ENCODE measurements at places on chromosomes 6 and 20.

DNA sequence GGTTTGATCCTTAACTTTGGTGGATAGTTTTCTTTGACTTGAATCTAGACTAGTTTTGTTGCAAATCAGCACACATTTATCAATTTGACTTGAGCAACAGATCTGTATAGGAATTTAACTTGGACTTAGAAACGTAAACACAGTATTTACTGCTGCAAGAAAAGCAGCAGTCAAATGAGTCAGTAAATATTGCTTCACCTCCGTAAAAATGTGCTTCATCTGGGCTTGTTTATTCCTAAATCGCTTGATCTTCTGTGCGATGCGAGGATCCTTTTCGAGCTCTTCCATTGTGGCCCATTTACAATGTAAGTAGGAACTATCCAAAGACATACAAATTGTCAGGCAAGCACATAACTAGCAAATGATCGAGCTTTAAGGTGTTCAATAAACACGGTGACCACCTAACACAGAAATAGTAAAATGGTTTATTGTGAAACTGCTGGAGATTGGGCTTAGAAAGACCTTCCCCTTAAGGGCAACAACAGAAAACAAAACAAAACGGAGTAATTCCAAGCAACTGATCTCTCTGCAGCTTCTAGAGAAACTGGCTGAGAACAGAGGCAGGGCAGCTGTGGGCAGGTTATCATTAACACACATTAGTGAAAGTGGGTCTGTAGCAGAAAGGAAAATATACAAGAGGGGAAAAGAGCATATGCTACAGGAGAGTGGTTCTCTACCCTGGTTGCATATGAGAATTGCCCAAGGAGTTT is 120.8 kb downstream of the CHD6 start:
- no peak for DNase-seq

- no peak for DNase-seq
Observed at GRCh38 chr6:26556263-26557070, 18.3 kb downstream of the HMGN4 start.

DNA sequence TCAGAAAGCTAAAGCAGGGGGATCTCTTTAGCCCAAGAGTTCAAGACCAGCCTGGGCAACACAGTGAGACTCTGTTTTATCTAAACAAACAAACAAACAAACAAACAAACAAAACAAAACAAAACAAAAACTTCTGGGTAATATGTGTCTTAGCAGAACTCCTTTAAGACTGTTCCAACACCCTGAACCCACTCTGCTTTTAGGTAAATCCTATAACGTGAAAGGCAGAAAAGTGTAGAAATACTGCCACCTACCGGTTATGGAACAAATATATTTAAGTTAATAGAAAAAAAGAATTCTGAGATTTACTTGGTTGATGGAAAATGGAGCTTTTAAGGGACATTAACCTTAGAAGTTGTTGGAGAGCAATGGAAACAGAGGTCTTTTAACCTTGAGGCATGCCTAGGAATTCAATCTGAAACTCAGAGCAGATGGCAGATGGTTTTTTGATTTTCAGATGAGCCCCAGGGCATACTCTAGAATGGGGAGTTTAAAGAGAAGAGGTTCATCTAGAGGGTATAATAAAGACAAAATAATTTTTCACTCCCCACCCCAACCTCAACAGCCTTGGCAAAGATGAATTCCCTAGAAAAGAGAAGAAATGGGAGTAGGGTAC is 38.5 kb downstream of the SOD2 start:
- DNase-seq, result peak; percentile 2

DNA sequence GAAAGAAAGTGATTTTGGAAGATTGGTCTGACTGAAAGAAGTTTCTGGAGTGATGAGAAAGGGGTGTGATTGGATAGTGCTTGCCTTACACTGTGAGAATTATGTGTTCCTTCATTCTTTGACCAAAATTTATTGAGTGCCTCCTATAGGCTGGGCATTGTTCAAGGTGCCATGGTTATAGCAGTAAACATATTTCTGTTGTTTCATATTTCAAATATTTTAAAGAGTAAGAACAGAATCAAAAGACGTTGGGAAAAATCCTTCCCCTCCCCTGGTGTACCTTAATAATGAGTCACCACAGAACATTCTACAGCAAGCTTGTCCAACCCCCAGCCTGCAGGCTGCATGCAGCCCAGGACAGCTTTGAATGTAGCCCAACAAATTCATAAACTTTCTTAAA is 78.6 kb downstream of the GCLC start:
- DNase-seq, result no peak

- no peak for DNase-seq
Observed at GRCh38 chr6:41428336-41428995, 93.1 kb downstream of the NCR2 start.

DNA sequence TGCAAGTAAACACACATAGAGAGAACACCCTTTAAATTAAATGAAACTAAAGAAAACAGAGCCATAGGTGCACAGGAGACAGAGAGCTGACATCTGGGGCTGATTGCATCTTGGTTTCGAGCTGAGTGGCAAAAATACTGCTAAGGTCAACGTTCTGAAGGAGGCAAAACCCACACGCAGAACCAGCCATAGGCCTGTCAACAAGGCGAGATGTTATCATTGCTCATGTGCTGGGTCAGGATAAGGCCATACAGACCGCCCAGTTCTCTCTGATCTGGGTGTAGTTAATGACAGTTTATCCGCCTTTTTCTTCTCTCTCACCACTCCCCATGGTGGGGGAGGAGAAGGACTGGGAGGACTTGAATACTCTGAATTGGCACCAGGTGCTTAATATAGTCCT is 4.5 kb upstream of the FAM110A start:
- DNase-seq, result no peak

DNA sequence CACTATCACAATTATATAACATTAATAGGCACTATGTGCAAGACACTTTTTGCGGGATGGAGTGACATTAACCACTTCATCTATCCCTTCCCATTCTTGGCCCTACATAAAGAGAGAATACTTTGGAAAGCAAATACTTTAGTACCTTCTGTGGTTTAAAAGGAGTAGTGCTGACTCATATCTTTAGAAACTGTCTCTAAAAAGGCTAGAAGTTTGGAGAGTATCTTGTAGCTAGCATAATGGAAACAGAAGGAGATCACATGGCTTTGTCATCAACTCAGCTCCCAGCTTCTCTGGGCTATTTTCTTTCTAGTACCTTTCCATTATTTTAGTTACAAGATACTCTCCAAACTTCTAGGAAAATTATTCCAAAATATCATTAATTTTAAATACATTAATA is 157.5 kb downstream of the ADGRG6 start:
- DNase-seq, result no peak

GRCh38 chr6:1498491-1499113 is 109.2 kb downstream of the FOXF2 start:
- DNase-seq, result no peak

- DNase-seq, result no peak
Observed at GRCh38 chr6:78598966-78599365, 268.4 kb upstream of the IRAK1BP1 start.

- no peak for DNase-seq
Observed at GRCh38 chr6:27414996-27415395, 26.4 kb downstream of the ZNF391 start.

- no peak for DNase-seq
Observed at GRCh38 chr6:137968901-137969300, 101.8 kb downstream of the TNFAIP3 start.

GRCh38 chr6:64280569-64280968 is 645.0 kb downstream of the PHF3 start:
- no peak for DNase-seq

GRCh38 chr6:20709451-20709850 is 175.2 kb downstream of the CDKAL1 start:
- DNase-seq, result no peak

GRCh38 chr6:12233693-12234571 is 56.2 kb upstream of the EDN1 start:
- peak; percentile 26 for DNase-seq

GRCh38 chr6:148524976-148525375 is 182.3 kb downstream of the SASH1 start:
- DNase-seq, result no peak

- DNase-seq, result no peak
Observed at GRCh38 chr20:18427214-18427613, 39.6 kb downstream of the DZANK1 start.

DNA sequence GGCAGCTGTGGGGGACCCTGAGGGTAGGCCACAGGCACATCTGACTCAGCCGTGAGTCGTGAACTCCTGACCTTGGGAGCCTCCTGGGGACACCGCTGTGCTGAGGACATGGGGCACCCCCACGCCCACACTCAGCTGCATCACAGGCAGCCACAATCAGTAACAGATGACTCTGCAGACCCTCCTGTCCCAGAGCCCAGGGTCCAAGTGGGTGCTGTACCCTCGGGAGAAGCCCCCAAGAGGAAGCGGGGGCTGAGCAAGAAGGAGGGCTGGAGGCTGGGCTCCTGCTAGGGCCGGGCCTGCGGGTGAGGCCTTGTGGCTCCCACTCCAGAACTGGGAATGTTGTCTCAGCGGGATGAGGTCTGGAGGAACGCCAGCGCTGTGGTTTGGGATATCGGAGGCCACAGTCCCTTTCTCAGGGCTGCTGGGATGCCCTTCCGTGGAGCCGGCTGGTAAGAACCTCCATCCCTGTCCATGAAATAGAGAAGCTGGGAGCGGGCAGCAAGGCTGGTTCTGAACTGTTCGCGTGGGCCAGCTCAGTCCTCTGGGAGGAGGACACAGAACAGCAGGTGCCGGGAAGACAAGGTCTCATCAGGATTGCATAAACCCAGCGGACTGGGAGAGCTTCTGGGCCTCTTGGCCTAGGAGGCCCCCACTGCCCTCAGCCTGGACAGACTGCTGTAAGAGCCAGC is 3.1 kb upstream of the LAMA5 start:
- DNase-seq, result no peak

DNA sequence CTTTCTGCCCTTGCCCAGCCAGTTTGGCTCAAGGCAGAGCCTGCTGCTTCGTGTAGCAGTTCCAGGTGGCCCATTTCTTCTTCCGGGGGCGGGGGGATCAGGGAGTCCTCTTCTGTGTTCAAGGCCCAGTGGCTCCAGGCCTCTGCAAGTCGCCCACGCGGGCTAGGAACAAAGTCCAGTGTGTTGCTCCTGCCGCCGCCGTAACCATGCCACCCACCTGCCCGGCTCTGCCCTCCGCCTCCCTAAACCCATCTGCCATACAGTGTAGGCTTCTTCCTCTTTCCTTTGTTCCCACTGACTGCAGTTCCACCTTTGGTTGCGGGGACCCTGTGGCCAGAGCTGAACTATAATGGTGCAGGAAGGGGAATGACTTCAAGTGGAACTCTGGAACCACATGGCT is 43.9 kb upstream of the SRF start:
- DNase-seq, result no peak

- no peak for DNase-seq
Observed at GRCh38 chr6:19876672-19877071, 39.5 kb downstream of the ID4 start.

GRCh38 chr6:19722999-19723398 is 114.2 kb upstream of the ID4 start:
- DNase-seq, result no peak

- DNase-seq, result no peak
Observed at GRCh38 chr20:58714340-58714922, 21.8 kb downstream of the NPEPL1 start.

DNA sequence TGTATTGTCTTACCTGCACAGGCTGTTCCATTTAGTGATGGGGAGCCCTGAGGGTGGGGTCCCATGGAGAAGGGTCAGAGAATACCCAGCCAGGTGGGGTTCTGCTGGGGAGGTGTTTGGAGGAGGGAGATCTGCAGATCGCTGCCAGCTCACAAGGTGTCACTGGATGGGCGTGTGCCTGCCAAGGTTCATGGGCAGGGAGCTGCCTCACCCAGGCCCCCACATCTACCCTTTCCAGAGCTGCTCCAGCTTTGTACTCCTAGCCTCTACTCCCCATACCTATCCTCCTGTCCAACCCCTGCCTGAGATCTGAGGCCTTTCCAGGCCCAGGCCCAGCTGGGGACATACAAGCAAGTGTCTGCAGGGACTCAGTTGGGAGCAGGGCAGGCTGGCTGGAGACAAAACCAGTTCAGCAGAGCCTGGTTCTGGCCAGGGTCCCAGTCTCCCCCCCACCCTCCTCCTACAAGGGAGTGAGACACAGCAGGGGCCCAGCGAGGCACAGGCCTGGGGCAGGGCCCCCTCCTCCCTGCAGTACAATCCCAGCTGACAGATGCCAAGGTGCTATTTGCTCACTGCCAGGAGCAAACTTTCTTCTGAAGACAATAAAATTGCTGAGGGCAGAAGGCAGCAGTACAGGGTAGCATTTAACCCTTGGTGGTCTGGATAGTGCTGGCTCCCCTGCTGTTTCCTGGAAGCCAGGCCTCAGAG is 19.7 kb downstream of the SPDEF start:
- peak; percentile 43 for DNase-seq

DNA sequence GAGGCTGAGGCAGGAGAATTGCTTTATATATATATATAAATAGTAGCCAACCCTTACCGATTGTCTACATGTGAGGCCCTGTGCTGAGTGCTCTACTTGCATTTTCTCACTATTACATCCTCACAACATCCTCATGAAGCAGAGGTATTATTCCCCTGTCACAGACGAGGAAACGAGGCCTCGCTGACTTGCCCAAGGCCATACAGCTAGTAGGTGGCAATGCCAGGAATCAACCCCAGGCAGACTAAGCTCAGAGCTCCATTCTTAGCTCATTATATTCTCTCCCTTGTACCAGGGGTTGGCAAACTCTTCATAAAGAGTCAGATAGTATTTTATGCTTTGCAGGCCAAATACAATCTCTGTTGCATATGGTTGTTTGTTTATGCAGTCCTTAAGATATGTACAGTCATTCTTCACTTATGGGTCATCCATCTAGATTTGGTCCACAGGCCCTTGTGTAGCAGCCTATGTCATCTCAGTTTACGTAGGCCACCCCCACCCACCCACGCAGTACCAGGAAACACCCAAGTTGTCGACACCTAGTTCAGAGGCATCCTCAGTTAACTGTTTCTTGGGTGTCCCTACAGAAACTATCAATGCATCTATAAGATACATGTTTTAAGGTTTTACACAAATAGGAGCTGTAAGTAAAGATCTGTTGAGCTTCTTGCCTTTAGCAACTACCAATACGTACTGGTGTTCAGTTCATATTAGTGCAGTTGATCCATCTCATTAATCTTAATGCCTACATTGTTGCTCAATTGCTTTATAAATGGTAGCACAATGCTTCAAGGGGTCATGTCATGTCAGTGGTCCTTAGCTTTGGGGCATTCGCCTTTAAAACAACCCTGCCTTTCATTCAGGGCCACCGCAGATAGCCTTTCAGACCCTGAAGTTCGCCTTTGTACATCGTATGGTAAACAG is 3.0 kb downstream of the CASS4 start:
- no peak for DNase-seq

DNA sequence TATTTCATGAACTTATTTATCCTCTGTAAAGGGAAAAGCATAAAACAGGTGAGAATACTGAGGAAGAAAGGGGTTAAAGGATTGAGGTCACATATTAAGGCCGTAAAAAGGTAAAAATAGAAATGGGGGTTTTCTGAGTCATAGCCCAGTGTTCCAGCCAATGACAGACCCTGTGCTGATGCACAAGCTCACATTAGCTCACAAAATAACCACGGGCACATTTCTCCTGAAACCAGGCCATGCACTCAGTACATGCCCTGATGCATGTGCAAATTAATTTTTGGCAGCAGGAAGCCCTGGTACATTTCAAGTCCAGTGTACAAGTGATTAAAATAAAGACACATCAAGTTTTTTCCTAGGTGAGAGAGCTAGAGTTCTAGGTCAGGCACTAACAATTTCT is 194.4 kb downstream of the TMEM200A start:
- no peak for DNase-seq

GRCh38 chr20:63124092-63124781 is 91.7 kb downstream of the YTHDF1 start:
- no peak for DNase-seq

- DNase-seq, result no peak
Observed at GRCh38 chr20:35616465-35617396, 1.1 kb downstream of the SPAG4 start.
